Endodermal cell (in vitro differentiated cells): ENCODE measurements at places on chromosomes 16 and 17.

DNA sequence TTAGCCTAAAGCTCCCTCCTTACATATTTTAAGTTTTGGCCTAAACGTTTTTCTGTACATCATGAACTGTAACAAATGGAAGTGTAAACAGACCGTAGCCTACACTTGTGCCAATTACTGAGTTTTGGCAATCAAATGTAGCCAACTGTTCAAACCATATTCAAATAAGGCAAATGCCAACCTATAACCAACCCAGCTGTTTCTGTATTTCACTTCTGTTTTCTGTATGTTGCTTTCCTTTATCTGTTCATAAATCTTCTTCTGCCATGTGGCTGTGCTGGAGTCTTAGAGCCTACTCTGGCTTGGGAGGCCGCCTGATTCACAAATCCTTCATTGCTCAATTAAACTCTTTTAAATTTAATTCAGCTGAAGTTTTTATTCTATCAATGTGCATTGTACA is 6.9 kb upstream of the C16orf78 start:
- no peak for DNase-seq
- H3K4me1 ChIP-seq = peaks cover 2% of the 10 kb centered on the region
- no peaks in the 10 kb centered on the region for H3K27me3 ChIP-seq
- H3K36me3 ChIP-seq = no peaks in the 10 kb centered on the region
- H3K27ac ChIP-seq = no peak overlapping the region

DNA sequence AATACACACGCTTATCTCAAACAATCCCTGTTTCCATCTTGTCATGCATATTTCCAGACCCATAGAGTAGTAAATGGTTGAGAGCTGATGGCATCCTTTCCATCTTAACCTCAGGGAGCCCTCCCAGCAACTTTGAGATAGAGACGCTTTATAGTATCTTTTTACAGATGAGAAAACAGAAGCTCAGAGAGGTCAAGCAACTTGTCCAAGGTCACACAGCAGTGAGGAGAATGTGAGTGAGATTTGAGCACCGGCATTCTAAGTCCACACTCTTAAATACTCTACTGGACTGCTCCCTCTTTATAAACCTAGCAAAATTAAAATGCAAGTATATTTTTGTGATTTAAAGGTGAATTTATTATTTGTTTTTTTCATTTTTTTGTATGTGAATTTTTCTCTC is 19.9 kb upstream of the KCNG4 start:
- H3K4me3 ChIP-seq = no peak overlapping the region
- H3K4me1 ChIP-seq = no peaks in the 10 kb centered on the region
- peaks cover 20% of the 10 kb centered on the region for H3K27me3 ChIP-seq
- no peak overlapping the region for H3K27ac ChIP-seq
- DNase-seq = no peak

DNA sequence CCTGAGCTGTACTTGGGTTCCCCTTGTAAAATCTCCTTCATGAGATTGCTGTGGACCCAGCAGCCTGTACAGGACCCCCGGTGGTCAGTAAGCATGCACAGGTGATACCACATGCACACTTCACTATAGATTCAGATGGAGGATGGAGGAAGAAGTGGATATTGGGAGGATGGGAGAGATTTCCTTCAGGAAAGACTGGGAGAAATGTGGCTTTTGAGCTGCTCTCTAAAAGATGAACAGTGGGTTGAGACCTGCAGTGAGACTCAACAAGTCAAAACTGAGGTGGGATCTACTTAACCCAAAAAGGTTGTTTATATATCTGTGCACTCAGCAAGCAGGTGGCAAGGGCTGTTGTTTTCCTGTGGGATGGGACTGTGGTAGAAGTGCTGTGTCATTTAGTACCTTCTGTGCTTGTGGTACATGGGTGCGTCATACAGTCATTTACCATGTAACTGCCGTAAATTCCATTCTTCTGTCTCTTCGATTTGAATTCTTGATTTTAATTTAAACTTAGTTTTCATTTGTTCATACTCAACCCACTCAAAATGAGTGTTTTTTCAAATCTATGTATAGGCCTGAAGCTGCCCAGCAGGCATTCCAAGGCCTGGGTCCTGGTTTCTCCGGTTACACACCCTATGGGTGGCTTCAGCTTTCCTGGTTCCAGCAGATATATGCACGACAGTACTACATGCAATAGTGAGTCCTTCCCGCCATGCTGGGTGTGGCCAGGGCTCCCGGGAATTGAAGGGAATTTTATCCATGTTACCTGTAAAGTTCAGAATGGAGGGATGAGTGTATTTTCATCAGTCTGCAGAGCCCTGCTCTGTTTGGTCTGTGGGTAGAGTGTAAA is 6.9 kb downstream of the HERPUD1 start:
- no peak overlapping the region for H3K27ac ChIP-seq
- H3K4me3 ChIP-seq = no peak overlapping the region
- H3K36me3 ChIP-seq = peaks cover 93% of the 10 kb centered on the region
- DNase-seq = no peak

DNA sequence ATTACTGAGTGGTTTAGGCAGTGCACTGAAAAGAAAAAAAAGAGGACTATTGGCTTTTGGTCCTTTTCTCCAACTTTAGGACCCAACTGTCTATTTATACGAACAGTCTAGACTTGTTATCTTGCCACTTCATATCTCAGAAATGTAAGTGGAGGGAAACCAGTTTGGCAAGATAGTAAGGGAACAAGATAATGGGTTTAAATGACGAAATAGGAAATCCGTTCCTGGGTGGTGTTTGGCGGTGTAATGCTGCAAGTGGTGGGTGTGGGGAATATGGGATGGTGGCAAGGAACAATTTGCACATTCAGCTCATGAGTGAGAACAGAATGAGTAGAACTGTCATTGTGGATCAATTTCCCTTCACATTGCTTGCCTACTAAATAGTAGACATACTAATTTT is 44.7 kb downstream of the GRB7 start:
- no peak overlapping the region for H3K27ac ChIP-seq
- H3K27me3 ChIP-seq = no peaks in the 10 kb centered on the region
- H3K4me3 ChIP-seq = no peak overlapping the region
- DNase-seq = no peak
- H3K36me3 ChIP-seq = no peaks in the 10 kb centered on the region
- no peaks in the 10 kb centered on the region for H3K4me1 ChIP-seq

DNA sequence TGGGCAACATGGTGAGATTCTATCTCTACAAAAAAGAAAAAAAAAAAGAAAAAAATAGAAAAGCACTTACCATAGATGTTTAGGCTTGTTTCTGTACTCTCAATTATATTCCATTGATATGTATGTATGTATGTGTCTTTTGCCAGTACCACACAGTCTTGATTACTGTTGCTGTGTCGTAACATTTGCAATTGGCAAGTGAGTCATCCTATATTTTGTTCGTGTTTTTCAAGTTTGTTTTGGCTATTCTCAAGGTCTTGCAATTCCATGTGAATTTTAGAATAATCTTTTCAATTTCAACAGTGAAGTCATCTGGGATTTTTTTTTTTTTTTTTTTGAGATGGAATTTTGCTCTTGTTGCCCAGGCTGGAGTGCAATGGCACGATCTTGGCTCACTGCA is 19.3 kb downstream of the SPECC1 start:
- no peaks in the 10 kb centered on the region for H3K36me3 ChIP-seq
- no peaks in the 10 kb centered on the region for H3K27me3 ChIP-seq
- no peak overlapping the region for H3K27ac ChIP-seq
- H3K4me1 ChIP-seq = no peaks in the 10 kb centered on the region
- H3K4me3 ChIP-seq = no peak overlapping the region

DNA sequence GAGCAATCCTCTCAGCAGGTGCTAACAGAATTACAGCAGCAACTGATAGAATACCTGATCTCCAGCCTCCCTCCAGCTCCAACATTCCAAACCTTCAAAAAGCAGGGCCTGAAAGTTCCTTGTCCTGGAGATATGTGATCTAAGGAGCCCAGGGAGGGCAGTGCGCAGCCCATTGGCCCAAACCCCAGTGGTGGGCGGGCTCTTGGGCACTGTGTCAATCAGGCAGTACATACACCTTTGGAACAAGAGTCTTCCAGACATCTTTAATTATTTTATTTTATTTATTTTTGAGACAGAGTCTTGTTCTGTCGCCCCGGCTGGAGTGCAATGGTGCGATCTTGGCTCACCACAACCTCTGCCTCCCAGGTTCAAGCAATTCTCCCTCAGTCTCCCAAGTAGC is 24.2 kb downstream of the SLC12A3 start:
- H3K4me3 ChIP-seq = no peak overlapping the region
- no peak overlapping the region for H3K27ac ChIP-seq
- H3K27me3 ChIP-seq = no peaks in the 10 kb centered on the region
- peak; percentile 78 for DNase-seq
- no peaks in the 10 kb centered on the region for H3K36me3 ChIP-seq

DNA sequence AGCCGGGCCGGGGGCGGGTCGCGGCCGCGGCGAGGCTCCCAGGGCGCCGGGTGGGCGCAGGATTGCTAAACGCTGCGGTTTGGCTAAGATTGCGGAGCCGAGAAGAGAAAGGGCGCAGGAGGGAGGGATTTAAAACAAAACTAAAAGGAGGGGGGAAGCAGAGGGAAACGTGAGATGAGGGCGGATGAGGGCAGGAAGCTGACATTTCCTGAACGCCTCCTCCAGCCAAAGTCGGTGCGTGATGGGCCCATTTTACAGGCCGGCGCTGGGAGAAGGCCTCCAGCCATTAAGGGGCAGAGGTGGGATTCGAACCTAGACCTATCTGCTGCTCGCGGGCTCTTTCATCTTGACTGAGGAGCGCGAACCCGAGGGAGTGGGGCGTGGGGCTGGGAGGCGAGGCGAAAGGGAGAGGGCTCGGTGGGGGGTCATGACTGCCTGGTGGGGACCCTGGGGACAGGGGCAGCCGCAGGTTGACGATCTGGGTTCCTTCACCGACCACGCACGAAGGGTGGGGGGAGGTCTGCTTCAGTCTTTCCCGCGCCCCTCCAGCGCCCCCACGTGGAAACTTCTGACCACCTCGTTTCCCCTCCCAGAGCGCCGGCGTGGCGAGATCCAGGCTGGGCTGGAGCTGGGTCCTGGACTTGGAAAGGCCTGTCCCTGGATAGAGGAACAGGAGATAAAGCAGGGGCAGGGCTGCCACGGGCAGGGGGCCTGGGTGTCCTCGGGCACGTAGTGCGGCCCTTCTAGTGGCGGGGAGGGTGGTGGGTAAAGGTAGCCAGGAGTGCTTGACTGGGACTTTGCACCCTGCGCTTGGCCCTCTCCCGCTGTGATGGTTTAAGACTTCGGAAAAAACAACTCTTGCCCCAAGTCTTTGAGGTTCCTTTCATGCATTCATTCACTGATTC is 3.8 kb upstream of the TAC4 start:
- peaks cover 37% of the 10 kb centered on the region for H3K27me3 ChIP-seq
- no peaks in the 10 kb centered on the region for H3K36me3 ChIP-seq
- no peak overlapping the region for H3K27ac ChIP-seq
- peaks cover 12% of the 10 kb centered on the region for H3K4me1 ChIP-seq
- DNase-seq = peak; percentile 97

GRCh38 chr17:44977065-44977464 is 9.0 kb upstream of the C1QL1 start:
- peaks cover 3% of the 10 kb centered on the region for H3K4me1 ChIP-seq
- no peak overlapping the region for H3K4me3 ChIP-seq
- H3K36me3 ChIP-seq = no peaks in the 10 kb centered on the region
- DNase-seq = no peak

GRCh38 chr17:16929035-16929680 is 42.8 kb downstream of the TNFRSF13B start:
- no peaks in the 10 kb centered on the region for H3K36me3 ChIP-seq
- H3K27me3 ChIP-seq = no peaks in the 10 kb centered on the region
- H3K4me3 ChIP-seq = no peak overlapping the region
- no peaks in the 10 kb centered on the region for H3K4me1 ChIP-seq
- no peak for DNase-seq

DNA sequence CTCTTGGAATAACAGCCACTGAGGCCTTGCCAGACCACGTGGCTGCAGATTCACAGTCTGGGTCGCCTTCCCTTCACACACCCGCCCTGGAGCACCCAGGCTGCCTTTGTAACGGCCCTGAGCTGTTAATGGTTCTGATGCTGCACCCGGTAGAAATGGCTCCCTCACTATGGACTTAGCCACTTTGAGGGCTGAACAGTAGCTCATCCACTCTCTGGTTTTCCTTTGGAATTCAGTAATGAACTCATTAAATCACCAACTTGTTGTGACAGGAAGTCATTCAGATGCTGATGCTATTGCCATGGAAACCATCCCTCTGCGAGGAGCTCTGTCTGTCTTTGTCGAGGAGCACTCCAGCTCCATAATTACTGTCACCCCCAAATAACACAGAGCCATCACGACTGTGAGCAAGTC is 59.2 kb downstream of the CDK5R1 start:
- H3K27me3 ChIP-seq = no peaks in the 10 kb centered on the region
- no peaks in the 10 kb centered on the region for H3K36me3 ChIP-seq
- no peaks in the 10 kb centered on the region for H3K4me1 ChIP-seq
- H3K4me3 ChIP-seq = no peak overlapping the region
- peak; percentile 86 for DNase-seq

- H3K36me3 ChIP-seq = no peaks in the 10 kb centered on the region
- no peaks in the 10 kb centered on the region for H3K27me3 ChIP-seq
- no peaks in the 10 kb centered on the region for H3K4me1 ChIP-seq
- no peak overlapping the region for H3K4me3 ChIP-seq
These were observed 70.1 kb upstream of the HAS3 start for GRCh38 chr16:69035375-69035774.

- no peak within 1 kb of the TSS for H3K27ac ChIP-seq
- peak; percentile 95 for DNase-seq
- no peaks in the 10 kb centered on the region for H3K36me3 ChIP-seq
- H3K4me3 ChIP-seq = peak within 1 kb of the TSS; percentile 78
These were observed at the start of gene ATP2C2 for GRCh38 chr16:84368308-84368996. Gene ATP2C2, plus strand, starts transcription at chr16:84368538. Its CDS starts 78 bp downstream, at chr16:84368616.

- H3K27me3 ChIP-seq = no peaks in the 10 kb centered on the region
- DNase-seq = peak; percentile 93
- H3K4me3 ChIP-seq = no peak overlapping the region
- no peak overlapping the region for H3K27ac ChIP-seq
- H3K36me3 ChIP-seq = peaks cover 29% of the 10 kb centered on the region
- H3K4me1 ChIP-seq = no peaks in the 10 kb centered on the region
These were observed 10.6 kb upstream of the NUDT16L1 start for GRCh38 chr16:4682616-4683254.
